Naive thymus-derived CD8-positive, alpha-beta T cell (primary cell): ENCODE measurements at places on chromosomes 4 and X.

DNA sequence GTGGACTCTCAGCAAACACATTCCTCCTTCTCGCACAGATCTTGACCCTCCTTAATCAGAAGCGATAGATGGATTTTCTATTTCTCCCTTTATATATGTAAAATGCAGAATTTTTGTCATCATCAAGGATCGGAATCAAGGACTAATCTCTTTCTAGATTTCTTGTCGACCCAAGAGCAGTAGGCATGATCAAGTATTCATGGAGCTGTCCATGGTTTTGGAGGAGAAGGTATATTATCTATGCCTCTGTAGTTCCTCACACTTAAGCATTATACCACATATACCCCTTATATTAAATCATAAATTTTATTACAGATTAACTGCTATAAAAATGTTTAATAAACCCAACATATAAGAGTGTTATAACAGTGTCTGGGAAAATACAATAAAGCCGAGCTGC lies 886.8 kb downstream of the NLGN4X start:
- no peaks in the 10 kb centered on the region for H3K4me1 ChIP-seq
- no peaks in the 10 kb centered on the region for H3K36me3 ChIP-seq
- H3K4me3 ChIP-seq, result no peak overlapping the region
- no peak overlapping the region for H3K27ac ChIP-seq
- no peaks in the 10 kb centered on the region for H3K27me3 ChIP-seq

- peaks cover 1% of the 10 kb centered on the region for H3K4me1 ChIP-seq
- no peak for DNase-seq
- H3K27me3 ChIP-seq, result no peaks in the 10 kb centered on the region
Observed at GRCh38 chr4:94561249-94562024, 109.7 kb downstream of the PDLIM5 start.

GRCh38 chr4:10007793-10008608 lies 13.3 kb downstream of the SLC2A9 start:
- no peaks in the 10 kb centered on the region for H3K36me3 ChIP-seq
- peaks cover 2% of the 10 kb centered on the region for H3K4me1 ChIP-seq

DNA sequence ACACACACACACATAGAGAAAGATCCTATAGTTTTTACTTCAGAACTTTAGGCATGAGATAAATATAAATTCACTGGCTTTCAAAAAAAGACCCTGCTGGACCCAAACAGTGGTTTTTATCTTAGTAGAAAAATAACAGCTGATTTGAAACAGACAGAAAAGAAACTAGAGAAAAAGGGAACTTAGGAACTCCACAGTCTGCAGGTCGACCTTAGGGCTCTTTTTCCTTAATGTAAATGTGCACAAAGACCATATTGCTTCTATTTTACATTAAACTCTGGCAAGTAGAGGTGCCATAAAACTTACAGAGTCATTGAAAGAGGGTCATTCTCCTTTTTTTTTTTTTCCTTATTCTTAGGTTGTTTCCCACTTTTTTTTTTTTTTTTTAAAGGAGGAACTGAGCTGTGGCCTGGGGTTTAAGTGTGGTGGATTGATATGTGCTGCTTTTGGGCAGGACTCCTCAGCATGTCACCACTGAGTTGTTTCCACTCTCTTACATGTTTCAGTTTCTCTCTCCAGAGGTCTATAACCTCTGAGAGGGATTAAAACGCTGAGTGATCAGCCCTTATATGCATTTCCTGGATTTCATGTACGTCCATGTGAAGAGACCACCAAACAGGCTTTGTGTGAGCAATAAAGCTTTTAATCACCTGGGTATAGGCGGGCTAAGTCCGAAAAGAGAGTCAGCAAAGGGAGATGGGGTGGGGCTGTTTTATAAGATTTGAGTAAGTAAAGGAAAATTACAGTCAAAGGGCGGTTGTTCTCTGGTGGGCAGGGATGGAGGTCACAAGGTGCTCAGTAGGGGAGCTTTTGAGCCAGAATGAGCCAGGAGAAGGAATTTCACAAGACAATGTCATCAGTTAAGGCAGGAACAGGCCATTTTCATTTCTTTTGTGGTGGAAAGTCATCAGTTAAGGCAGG lies 70.8 kb upstream of the PACRGL start:
- H3K27me3 ChIP-seq, result peaks cover 6% of the 10 kb centered on the region
- no peaks in the 10 kb centered on the region for H3K4me1 ChIP-seq
- no peak for DNase-seq

GRCh38 chr4:139852612-139853269 lies 187.1 kb downstream of the MGST2 start:
- H3K27me3 ChIP-seq, result no peaks in the 10 kb centered on the region
- peaks cover 9% of the 10 kb centered on the region for H3K4me1 ChIP-seq
- H3K4me3 ChIP-seq, result no peak overlapping the region
- H3K36me3 ChIP-seq, result no peaks in the 10 kb centered on the region

- no peak for DNase-seq
- H3K4me1 ChIP-seq, result no peaks in the 10 kb centered on the region
- H3K36me3 ChIP-seq, result no peaks in the 10 kb centered on the region
- no peak overlapping the region for H3K4me3 ChIP-seq
- H3K27me3 ChIP-seq, result no peaks in the 10 kb centered on the region
Observed at GRCh38 chr4:156388826-156389225, 435.2 kb upstream of the CTSO start.

DNA sequence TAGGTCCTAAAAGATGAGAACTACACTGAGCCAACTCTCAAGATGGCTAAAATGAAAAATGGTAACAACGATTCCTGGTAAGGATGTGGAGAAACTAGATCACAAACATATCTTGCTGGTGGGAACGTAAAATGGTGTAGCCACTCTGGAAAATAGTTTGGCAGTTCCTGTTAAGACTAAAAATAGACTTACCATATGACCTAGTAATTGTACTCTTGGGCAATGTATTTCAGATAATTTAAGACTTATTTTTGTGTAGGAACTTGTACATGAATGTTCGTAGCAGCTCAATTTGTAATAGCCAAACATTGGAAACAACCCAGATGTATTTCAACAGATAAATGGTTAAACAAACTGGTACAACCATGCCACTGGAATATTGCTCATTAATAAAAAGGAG lies 106.2 kb downstream of the HDAC8 start:
- no peak for DNase-seq
- no peak overlapping the region for H3K4me3 ChIP-seq
- H3K4me1 ChIP-seq, result peaks cover 1% of the 10 kb centered on the region
- H3K27me3 ChIP-seq, result no peaks in the 10 kb centered on the region

GRCh38 chr4:175246941-175247340 lies 328.8 kb downstream of the ADAM29 start:
- H3K27ac ChIP-seq, result no peak overlapping the region
- H3K36me3 ChIP-seq, result no peaks in the 10 kb centered on the region
- H3K27me3 ChIP-seq, result no peaks in the 10 kb centered on the region
- H3K4me1 ChIP-seq, result no peaks in the 10 kb centered on the region

DNA sequence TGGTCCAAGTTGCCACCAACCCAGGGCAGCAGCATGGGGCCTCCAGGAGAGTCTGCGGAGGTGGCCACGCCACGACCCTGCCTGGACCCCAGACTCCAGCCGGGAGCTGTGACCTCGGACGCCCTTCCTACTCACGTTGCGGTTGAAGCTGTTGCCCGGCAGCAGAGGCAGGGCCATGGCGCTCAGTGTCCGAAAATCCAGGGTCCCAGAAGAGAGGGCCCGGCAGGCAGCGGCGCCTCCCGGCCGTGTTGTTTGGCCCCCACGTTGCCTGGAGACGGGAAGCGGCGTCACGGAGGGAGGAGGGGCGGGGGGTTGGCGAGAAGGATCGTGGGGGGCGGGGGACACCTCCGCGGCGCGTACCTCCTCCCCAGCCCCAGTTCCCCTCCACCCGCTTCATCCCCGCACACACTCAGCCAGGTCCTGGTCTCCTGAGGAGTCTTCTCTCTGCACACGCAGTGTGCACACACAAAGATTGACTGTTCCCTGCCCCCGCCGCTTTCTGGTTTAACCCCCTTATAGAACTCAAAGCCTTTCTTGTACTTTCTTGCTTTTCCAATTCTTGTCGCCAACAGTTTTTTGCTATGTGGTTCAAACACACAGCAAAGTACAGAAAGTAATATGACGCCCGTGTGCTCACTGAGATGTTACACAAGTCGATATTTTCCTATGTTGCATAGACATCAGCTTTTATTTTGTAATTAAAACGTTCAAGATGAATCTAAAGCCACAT lies at the start of gene EFHC2:
Gene EFHC2 (minus strand): TSS at position 261 of the 730 bp plus-strand sequence. CDS start 84 bp downstream, at position 177.
- peak within 1 kb of the TSS; percentile 98 for H3K27ac ChIP-seq
- peak within 1 kb of the TSS; percentile 96 for H3K4me3 ChIP-seq
- H3K27me3 ChIP-seq, result no peaks in the 10 kb centered on the region
- peaks cover 24% of the 10 kb centered on the region for H3K4me1 ChIP-seq
- H3K36me3 ChIP-seq, result no peaks in the 10 kb centered on the region

GRCh38 chrX:17812763-17813162 lies 48.3 kb downstream of the RAI2 start:
- no peaks in the 10 kb centered on the region for H3K36me3 ChIP-seq
- no peaks in the 10 kb centered on the region for H3K27me3 ChIP-seq
- H3K4me1 ChIP-seq, result no peaks in the 10 kb centered on the region
- no peak overlapping the region for H3K27ac ChIP-seq

DNA sequence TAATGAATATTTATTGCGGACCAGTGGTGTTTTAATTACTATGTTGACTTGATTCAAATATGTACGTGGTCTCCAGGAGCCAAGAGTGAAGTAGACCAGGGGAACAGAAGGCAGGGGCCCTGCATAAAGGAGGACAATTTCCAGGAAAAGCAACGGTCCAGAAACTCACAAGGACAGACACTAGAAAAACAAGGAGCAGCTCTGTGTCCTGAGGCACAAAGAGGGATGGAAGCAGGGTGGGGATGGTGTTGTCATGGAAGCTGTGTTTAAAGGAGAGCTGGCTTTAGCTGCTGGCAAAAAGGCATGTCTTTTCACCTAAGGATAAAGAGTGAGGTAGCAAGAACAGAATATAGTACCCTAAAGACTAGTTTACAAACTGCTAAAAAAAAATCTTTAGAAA lies 254.1 kb upstream of the TENM3 start:
- H3K4me3 ChIP-seq, result no peak overlapping the region
- no peaks in the 10 kb centered on the region for H3K4me1 ChIP-seq
- DNase-seq, result no peak

DNA sequence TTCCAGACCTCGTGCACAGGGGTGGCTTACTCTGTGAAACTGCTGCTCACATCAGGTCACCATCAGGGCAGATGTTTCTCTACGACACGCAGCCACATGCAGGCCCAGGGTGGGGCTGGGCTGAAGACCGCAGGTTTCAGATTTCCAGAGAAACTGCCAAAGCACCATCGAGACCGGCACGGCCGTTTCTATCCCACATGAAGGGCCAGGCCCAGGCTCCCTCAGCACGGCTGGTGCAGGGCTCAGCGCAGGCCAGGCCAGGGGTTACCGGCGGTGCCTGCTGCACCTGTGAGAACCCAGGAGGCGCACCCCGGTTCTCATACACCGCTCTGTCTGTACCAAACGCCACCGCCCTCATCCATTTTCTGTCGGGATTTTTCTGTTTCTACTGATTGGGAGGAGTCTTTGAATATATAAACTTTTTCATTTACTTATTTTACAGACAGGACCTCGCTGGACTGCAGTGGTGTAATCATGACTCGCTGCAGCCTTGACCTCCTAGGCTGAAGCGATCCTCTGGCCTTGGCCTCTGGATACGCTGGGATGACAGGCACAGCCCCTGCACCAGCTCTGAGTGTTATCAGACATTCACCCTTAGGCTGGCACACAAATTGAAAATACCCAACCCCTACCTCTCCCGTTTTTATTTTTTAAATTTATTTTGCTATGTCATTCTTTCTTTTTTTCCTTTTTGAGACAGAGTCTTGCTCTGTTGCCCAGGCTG lies 17.1 kb downstream of the CTBP1 start:
- no peaks in the 10 kb centered on the region for H3K27me3 ChIP-seq
- H3K4me3 ChIP-seq, result no peak overlapping the region
- H3K27ac ChIP-seq, result no peak overlapping the region

DNA sequence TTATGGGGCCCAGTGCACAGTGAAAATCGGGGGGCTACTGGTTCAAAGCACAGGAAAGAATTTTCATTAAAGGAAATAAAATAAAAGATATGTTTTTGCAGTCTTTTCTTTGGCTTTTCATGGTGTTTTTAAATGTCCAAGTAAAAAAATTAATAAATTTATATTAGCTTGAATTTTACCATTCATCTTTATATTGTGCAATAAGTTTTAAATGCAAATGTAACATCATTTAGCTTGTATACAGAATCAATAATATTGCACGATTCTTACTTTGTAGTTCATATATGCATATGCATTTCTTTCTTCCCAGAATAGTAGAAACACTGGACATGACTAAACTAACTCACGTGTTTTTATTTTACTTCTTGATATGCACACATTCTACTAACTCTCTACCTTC lies 31.0 kb downstream of the AREG start:
- H3K36me3 ChIP-seq, result no peaks in the 10 kb centered on the region
- no peak overlapping the region for H3K4me3 ChIP-seq
- peaks cover 18% of the 10 kb centered on the region for H3K27me3 ChIP-seq
- no peak for DNase-seq
- H3K27ac ChIP-seq, result no peak overlapping the region
- H3K4me1 ChIP-seq, result no peaks in the 10 kb centered on the region

- H3K4me3 ChIP-seq, result no peak overlapping the region
- H3K27me3 ChIP-seq, result no peaks in the 10 kb centered on the region
- no peaks in the 10 kb centered on the region for H3K4me1 ChIP-seq
- no peak overlapping the region for H3K27ac ChIP-seq
Observed at GRCh38 chr4:116122124-116122523, 963.3 kb downstream of the TRAM1L1 start.

GRCh38 chrX:53798281-53798680 lies 111.8 kb upstream of the HUWE1 start:
- H3K27me3 ChIP-seq, result no peaks in the 10 kb centered on the region
- H3K4me1 ChIP-seq, result peaks cover 6% of the 10 kb centered on the region
- H3K36me3 ChIP-seq, result no peaks in the 10 kb centered on the region
- no peak for DNase-seq

- no peaks in the 10 kb centered on the region for H3K36me3 ChIP-seq
- H3K4me3 ChIP-seq, result no peak overlapping the region
- H3K27ac ChIP-seq, result no peak overlapping the region
- DNase-seq, result no peak
- H3K27me3 ChIP-seq, result no peaks in the 10 kb centered on the region
Observed at GRCh38 chrX:123923211-123923610, 38.3 kb upstream of the STAG2 start.
